Activated T-cell treated with anti-CD3 and anti-CD28 coated beads for 24 hours (primary cell): ENCODE measurements at places on chromosomes 5 and 9.
A peak's percentile ranks its signal among the peaks of the same experiment; 100 is the strongest.

GRCh38 chr9:124810663-124811355, 33.9 kb downstream of the OLFML2A start:
- no peak for DNase-seq

DNA sequence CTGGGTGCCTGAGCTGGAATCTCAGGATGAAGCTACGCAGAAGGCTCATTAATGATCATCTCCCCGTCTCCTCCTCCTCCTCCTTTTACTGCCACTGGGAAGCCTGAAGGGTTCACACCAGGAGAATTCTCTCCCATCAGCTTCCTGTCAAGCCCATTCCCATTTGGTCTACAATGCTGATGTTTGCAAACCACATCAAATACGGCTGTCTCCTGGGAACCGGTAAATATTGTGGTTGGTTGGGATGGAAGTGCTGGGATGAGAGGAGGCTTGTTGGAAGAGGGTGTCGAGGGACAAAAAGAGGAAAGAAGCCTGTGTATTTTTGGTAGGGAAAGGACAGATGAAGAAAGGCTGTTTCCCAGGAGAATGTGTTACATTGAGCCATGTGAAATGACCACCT, 13.2 kb upstream of the S1PR3 start:
- DNase-seq = no peak

DNA sequence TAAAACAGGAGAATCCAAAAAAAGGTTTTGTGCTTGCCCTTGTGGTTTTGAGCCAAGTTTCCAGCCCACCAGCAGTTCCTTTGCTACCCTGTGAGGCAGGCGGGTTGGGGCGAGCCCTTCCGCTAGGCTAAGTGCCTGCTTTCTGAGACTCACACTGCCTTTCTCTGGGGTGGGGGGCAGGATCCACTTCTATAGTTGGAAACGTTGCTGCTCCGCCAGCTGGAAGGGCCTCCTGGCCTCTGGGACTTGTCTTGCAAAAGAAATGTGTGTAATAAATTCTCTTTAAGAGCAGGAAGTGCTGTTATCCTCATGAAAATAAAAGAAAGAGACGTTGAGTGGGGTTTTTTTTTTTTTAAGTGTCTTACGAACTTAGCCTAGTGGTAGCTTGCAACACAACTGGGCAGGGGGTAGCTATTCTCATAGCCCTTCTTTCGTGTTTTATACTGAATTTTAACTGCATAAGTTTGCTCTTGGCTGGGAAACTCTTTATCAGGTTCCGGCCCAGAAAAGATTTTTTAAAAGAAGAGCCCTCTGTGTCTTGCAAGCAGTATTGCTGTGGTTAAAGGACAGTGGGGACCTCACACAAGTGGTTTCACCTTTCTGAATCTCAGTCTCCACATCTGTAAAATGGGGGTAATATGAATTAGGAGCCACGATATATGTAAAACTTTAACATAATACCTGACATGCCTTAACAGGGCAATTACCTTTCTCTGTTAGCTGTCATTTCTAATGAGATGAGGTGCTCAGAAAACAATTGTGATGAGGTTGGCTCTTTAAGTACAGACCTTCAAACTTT, 19.8 kb downstream of the JADE2 start:
- no peak for DNase-seq

- no peak for DNase-seq
Measured at GRCh38 chr9:100774962-100775361, 197.1 kb downstream of the CAVIN4 start.

GRCh38 chr9:137275588-137276472, 1.7 kb upstream of the TOR4A start:
- no peak for DNase-seq

- no peak for DNase-seq
Measured at GRCh38 chr9:84325347-84325973, 15.1 kb downstream of the SLC28A3 start.

DNA sequence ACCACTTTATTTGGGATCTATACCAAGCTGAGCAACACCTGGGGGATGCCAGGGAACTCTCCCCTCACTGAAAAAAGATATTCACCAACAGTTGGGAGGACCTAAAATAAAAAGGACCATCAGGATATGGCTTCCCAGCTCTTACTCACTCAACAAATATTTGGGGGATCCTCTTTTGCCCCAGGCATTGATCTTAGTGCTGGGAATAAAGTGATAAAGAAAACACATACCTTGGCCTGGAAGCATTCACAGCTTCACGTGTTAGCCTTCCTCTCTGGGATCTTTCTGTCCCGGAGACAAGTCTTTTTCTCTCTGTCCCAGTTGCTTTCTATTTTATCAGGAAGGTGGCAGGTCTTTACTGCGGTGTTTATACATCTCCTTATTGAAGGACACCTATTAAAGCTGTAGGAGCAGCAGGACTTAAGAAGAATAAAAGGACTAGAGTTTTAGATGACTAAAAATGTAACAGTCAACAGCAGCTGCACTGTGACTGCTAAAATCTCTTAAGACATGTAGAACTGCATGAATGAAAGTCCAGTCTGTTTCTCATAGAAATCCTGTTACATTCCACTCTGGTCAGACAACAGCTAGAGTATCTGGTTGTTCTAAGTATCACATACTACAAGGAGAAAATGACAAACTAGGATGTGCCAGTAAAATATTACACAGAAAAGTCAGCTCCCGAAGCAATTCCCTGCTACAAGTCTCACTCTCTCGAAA, 90.0 kb upstream of the ITGA2 start:
- DNase-seq = no peak

DNA sequence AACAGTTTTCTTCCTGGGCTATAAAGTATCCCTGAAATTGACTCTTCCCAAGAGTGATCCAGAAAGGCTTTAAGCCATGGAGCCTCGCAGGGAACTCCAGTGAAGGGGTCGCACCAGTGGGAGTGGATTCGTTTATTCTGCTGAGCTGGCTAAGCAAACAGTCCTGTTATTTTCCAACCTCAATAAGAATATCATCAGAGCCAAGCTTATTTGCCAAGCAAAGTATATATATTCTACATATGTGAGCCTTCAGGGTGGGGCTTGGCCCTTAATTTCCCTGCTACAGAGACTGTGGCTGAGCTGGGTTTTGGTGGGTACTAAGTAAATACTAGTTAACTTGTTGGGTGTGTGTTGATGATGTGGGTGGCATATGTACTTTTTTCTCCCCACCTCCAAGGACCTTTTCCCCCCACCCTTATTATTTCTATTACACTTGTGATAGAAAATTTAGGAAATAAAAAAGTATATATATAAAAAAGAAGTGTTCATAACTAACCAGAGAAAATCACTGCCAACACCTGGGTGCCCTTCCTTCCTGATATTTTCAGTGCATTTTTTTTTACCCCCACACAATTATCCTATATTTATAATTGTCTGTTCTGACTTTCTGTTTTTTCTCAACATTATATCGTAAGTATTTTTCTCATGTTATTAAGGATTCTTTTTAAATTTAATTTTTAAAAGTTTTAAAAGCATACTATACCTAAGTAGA, 5.3 kb downstream of the GSN start:
- DNase-seq = no peak

- no peak for DNase-seq
Measured at GRCh38 chr5:172141949-172142319, 46.1 kb downstream of the STK10 start.

DNA sequence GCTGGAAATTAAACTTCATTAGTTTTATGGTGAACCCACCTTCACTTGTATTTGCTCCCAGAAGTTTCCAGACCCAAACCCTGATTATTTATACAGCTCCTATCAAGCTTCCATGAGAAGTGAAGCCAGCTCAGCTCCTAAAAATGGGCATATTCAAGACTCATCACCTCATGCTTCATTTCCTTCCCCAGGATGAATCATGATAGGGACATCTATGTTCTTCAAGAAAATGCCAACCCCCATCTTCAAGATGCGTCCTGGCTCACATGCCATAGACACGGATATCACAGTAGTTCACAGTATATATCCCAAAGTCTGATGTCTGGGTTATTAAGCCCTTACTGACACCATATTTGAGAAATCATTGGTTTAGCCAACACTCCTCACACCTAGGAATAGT, 217.6 kb downstream of the NPR3 start:
- DNase-seq = no peak

DNA sequence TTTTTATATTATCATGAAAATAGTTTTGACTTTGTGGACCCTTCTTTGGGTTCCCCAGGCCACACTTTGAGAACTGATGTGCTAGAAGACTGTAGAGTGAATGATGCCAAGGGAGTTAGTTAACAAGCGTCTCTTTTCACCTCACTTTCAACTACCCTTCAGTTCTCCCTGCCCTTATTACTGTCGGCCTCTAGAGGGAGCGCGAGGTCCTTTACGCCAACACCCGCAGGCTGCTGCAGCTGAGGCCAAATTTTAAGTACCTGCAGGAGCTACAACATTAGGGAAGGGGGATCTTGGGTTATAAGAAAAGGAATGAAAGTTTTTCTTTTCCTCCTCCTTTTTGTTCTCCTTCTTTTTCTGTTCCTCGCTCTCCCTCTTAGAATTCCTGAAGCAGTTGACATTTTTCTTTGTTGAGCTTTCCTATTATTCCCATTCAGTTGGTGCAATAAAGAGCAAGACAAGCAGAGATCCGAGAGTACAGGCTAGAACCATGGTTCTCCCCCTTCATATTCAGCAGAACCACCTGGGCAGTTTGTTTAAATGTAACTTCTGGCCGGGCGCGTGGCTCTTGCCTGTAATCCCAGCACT, 84.0 kb downstream of the ZFAND5 start:
- DNase-seq = peak; percentile 43

GRCh38 chr9:18800579-18800978, 232.4 kb downstream of the SAXO1 start:
- DNase-seq = no peak

DNA sequence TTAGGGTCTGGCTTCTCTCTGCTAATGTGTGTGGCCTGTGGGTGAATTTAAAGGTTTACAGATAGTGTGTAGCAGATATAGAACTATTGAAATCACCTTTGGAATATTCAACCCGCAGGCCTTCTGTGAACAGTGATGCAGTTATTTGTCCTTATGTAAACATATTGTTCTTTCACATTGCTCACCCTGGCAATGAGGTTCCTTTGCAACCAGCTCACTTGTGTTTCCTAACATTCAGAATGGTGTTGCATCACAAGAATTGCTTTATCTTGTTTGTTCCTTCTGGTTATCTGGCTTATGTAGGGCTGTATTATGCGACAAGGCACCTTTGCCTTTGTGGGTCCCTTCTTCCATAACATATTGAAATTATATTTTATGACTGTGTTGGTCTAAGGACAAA, 370.3 kb downstream of the NNT start:
- no peak for DNase-seq

- DNase-seq = no peak
Measured at GRCh38 chr9:129225815-129226214, 47.8 kb upstream of the IER5L start.

- no peak for DNase-seq
Measured at GRCh38 chr5:138611678-138612218, 36.5 kb upstream of the HSPA9 start.

GRCh38 chr5:140236891-140237598, 62.1 kb downstream of the CYSTM1 start:
- no peak for DNase-seq

GRCh38 chr5:78968781-78969180, 16.3 kb downstream of the ARSB start:
- no peak for DNase-seq

- DNase-seq = no peak
Measured at GRCh38 chr5:169091396-169091980, 209.5 kb downstream of the SLIT3 start.

- DNase-seq = no peak
Measured at GRCh38 chr5:38433160-38433861, 123.1 kb downstream of the LIFR start.

DNA sequence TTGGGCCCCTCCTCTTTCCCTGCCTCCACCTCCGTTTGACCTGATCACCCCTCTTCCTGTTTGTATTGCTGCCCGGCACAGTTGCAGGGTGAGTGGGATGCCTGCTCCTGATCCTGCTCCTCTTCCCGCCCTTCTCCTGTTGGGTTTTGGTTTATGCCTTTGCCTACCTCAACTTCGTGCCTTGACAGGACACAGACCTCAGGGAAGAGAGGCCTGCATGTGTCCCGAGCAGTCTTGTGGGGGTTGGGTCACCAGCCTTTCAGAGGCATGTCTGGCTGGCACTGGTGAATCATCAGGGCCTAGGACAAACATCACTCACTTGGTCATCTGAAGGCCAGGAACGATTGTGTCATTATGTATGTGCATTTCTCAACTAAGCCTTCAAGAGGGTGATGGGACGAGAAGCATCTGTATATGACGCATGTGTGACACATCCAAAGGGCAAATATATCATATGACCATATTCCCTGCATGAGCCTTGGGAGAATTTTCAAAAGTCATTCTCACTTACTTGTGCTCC, 56.9 kb downstream of the NPR3 start:
- no peak for DNase-seq

DNA sequence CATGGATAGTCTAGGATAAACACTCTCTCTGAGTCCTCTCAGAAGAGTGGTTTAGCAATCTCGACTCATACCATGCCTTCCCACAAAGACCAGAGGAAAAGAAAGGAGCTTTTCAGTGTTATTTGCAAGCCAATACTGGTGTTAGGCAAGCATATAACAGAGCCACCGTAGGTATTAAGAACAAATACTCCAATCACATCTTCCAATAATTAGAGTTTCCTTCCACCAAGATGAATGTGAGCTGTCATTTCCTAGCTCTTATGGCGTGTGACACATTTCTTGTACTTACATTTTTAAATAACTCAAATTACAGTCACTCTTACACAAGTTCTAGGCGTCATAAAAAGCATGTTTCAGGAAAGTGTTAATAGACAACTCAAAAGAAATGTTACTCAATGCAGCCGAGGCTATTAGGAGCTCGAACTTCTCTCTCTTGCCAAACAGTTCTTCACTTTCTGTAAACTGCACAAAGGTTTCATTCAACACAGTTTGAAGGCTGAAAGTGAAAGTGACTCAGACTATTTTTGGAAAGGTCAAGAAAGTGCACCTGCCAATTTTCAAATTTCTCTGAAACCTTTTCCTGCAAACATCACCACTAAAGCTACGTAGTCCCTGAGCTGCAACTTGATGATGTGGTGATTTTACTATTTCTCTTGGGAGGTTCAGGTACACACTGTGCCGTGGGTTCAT, 153.8 kb downstream of the AUH start:
- DNase-seq = peak; percentile 30

- DNase-seq = no peak
Measured at GRCh38 chr5:5481633-5482032, 59.2 kb downstream of the ICE1 start.

- no peak for DNase-seq
Measured at GRCh38 chr9:91421971-91422757, 1.5 kb downstream of the NFIL3 start.

- DNase-seq = no peak
Measured at GRCh38 chr9:110745676-110746075, 77.1 kb downstream of the MUSK start.

DNA sequence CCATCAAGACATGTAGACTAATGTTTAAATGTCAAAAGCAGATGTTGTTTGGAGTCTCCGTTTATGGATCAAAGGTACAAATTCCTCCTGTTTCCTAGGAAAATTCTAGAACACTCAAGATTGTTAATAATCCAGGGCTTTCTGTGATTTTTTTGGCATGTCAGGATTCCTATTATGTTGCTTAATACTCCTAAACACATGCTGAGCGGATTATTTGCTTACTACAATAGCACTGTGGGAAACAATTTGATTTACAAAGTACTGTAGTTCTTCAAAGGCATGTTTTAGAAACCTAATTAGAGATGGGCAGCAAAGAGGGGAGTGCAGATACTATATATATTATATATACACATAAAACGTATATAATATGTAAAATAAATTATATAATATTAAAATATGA, 19.0 kb upstream of the SCAMP1 start:
- no peak for DNase-seq
